Substantia nigra (tissue), 51 donors: ENCODE measurements at places on chromosomes 4 and X.

DNA sequence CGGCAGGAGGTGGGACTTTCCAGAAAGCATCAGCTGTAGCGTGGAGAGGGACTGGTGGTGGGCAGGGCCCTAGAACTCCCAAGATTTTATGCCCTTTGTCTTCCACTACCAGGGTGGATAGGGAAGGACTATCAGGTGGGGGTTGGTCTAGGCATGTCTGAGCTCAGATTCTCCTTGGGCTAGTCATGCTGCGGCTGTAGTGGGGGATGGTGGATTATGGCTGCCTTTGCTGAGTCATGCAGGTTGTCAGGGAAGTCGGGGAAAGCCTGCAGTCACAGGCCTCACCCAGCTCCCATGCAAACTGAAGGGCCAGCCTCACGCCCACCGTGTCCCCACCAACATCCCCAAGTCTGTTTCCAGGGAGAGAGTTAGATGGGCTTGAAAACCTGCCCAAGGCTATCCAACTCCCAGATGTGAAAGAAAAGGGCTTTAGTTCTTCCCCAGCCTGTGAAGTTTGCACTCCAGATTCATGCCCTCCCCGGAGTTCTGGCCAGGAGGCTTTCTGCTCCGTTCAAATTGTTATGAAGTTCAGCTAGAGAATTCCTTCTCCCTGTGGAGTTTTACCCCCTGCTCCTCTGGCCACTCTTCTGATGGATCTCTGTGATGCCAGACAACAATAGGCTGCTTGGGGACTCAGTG, 13.4 kb upstream of the MEPE start:
- no peak for DNase-seq

DNA sequence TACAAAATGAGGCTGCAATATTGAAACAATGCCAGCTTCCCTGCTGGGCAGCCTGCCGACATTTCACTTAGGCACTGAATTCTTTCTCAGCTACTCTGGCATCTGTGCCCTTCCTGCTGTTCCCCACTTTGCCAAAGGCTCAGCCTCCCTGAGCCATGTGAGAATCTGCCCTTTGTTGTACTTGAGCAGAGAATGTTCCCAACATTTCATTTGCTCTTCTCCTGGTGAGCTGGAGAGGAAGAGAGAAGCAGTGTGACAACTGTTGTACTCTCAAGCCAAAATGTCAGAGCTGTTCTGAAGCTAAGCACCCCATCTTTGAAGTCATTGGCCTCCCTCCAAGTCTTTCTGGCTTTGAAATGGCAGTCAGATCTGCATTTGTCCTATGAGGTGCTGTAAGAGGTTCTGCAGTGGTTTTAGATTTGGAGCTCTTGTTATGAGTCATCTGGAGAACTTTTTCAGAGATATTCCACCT, 32.5 kb downstream of the LANCL3 start:
- DNase-seq: no peak

- DNase-seq: no peak
These were observed 93.4 kb downstream of the NHSL2 start for GRCh38 chrX:72003811-72004750.

GRCh38 chr4:134216411-134216810, 14.8 kb upstream of the PABPC4L start:
- DNase-seq: no peak

DNA sequence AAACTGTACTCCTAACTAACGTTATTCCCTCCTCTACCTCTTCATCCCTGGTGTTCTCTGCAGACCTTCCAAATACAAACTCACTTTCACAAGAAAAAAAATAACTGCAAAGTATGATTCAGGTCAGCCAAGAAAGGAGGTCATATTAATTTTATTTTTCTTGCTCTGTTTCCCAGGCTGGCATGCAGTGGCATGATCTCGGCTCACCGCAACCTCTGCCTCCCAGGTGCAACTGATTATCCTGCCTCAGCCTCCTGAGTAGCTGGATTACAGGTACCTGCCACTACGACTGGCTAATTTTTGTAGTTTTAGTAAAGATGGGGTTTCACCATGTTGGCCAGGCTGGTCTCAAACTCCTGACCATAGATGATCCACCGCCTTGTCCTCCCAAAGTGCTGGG, 156.6 kb downstream of the CHIC2 start:
- no peak for DNase-seq

DNA sequence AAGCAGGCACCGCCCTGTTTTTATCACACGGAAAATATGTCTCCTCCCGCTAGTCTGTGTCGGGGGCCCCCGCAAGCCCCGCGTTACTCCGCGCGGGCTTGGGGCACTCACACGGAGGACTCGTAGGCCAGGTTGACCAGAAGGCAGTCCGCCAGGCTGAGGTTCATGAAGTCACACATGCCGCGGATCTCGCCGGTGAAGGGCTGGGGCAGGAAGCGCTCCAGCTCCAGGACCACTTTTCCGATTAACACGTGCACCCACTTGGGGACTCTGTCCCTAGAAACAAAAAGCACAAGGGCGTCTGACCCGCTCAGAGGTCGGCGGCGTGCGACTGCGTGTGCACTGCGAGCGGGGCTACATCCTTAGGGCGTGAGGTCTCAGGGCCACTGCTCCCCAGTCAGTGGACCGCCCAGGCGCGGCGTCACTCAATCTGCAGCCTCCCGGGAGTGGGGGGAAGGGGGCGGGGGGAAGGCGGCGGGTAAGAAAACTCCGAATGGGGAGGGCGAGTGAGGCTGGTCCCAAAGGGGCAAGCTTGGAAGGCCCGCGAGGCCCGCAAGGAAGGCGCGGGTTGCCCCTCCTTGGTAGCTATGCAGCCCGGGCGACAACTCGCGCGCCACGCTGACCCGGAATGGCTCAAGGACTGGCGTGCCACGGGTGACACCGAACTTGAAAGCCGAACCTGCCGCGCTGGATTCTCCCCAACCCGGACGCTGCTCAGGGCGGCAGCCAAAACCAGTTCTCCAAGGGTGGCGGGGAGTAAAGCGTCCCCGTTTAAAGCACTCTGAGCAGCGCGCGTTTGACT, 722 bp downstream of the NAAA start:
- peak; percentile 15 for DNase-seq

- DNase-seq: no peak
These were observed 362 bp downstream of the NCAPG start for GRCh38 chr4:17811078-17811603.

DNA sequence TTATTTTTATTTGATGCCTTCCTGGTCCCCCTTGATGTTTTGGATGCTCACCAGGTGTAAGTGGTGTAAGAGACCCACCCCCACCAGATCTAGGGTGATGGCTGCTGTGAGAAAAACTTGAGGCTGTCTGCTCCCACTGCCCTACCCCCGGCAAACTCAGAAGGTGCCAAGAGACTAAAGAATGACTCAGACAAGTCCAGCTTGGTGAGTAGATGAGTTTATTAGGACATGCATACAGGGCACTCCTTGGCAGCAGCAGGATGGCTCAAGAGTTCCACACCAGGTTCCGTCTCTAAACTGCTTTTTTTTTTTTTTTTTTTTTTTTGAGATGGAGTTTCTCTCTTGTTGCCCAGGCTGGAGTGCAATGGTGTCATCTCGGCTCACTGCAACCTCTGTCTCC, 84.0 kb upstream of the HPF1 start:
- DNase-seq: no peak

GRCh38 chr4:75549019-75549418, 6.8 kb upstream of the ODAPH start:
- no peak for DNase-seq

DNA sequence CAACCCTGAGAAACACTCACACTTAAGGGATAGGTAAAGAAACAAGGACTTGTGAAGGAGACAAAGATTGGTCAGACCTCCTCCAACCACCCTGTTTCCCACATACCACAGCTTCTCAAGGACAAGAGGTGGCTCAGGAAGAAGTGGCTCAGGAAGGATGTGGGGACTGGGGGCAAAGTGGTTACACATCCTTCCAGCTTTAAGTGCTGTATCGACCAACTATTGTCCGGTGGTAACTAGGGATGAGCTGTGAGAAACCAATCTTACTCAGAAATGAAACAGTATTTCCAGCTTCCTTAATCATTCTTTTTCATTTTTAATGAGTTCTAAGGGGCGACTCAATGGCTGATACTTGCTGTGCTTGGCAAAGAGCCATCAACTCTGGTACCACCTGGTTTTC, 8.5 kb upstream of the LHFPL1 start:
- DNase-seq: no peak

DNA sequence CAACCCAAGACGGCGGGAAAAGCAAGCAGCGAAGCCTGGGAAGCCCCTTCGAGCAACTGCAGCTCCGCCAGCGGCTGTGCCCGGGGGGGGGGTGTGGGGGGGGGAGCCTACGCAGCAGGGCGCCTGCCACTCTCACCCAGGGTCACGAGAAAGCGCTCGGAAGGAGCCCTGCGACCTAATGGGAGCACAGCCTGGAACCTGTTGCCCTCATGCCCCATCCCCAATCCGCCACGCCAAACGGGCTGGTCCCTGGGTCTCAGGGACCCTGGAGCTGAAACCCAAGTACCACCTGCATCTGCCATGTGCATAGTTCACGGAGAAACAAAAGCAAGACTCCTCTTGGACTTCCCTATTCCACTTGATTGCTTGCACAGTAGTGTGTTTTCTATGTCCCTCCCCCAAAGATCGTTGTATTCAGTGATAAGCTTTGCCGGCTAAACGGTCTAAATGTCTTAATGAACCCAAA, 359 bp upstream of the GAB3 start:
- DNase-seq: no peak

- DNase-seq: no peak
These were observed 428.2 kb downstream of the ADAM29 start for GRCh38 chr4:175346376-175346775.

DNA sequence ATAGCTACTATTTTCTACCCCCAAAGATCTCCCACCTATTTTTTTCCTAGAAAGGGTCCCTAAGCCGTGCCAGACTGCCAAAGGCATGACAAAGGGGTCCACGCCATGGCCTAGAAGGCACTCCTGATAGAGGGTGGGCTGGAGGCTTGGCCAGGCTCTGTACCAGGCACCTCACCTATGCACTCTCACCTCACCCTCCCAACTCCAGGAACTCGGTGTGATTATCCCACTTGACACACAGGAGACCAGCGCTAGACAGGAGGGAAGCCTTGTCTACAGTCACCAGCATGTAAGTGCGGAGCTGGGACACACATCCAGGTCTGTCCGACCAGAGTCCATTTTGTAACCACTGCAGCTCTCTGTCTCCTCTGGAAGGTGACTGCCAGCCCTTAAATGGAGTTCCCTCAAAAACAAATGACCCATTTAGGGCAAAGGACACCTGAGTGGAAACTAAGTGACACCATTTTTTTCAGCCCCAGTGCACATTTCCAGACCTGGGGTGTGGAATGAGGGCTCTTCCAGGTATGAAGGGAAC, 106.4 kb downstream of the RTL5 start:
- no peak for DNase-seq

- DNase-seq: no peak
These were observed 70.3 kb downstream of the SH3RF1 start for GRCh38 chr4:169200361-169201030.

- DNase-seq: no peak
These were observed 88.5 kb upstream of the ETNPPL start for GRCh38 chr4:108851366-108851765.

GRCh38 chr4:26945794-26946193, 85.2 kb downstream of the STIM2 start:
- no peak for DNase-seq

- DNase-seq: no peak
These were observed 73.1 kb upstream of the EPGN start for GRCh38 chr4:74235135-74235534.
